ENCODE measurements at places on chromosomes 5 and 9.
A peak's percentile ranks its signal among the peaks of the same experiment; 100 is the strongest.

DNA sequence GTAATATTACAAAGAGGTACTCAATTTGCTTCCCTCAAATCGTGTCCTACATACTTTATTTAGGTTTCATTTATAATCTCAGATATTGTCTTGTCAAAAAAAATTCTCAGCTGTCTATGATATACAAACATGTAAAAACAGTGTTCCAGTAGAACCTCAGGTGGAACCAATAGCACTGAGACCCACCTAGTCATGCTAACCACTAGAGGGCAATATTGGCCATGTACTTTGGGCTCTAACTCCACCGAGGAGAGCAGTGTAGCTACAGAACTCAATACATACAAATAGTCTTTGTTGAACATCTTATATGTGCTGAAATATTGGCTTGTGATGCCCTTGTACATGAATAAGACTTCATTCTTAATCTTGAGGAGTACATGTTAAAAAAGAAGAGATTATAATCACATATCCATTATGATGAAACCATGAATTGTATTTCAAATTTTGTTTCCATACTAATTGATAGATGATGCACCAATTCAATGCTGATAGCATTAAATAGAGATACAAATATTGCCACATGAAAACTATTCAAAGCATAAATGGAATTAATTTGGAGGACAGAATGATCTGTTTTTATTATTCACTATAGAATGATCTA, 71.2 kb upstream of the CNTLN start:
- no peak for DNase-seq

- no peak for DNase-seq
These were observed 5.2 kb downstream of the IL13 start for GRCh38 chr5:132662925-132663770.

DNA sequence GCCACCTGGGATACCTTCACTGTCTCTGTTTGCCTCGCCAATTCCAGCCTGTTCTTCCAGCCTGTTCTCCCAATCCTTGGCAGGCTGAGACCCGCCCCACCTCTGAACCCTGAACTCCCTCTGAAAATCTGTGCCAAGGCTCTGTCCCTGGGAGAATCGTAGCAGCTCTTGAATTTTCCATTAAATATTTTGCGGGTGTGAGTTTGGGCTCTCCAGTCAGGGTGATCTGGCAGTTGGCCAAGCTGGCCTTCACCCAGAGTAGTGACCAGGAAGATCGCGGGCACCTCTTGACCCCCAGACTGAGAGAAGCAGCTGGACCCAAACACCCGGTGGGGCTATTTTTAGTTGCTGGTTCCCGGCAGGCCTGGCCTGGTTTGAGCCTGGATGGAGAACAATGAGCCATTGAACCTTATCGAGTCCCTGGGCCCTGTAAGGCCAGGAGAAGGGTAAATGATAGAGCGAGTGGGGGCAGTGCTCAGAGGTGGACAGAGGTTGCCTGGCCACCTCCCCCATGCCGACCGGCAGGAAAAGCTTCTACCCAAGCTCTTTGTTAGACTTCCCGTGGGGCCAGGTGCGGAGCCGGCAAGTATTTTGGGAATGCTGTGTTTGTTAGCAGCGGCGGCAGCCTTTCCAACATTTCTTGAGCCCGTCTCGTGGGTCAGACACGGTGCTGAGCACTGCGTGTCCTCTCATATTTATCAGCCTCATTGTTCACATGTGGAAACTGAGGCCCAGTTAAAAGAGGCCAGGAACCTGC, 146.2 kb downstream of the RGS3 start:
- no peak for DNase-seq

DNA sequence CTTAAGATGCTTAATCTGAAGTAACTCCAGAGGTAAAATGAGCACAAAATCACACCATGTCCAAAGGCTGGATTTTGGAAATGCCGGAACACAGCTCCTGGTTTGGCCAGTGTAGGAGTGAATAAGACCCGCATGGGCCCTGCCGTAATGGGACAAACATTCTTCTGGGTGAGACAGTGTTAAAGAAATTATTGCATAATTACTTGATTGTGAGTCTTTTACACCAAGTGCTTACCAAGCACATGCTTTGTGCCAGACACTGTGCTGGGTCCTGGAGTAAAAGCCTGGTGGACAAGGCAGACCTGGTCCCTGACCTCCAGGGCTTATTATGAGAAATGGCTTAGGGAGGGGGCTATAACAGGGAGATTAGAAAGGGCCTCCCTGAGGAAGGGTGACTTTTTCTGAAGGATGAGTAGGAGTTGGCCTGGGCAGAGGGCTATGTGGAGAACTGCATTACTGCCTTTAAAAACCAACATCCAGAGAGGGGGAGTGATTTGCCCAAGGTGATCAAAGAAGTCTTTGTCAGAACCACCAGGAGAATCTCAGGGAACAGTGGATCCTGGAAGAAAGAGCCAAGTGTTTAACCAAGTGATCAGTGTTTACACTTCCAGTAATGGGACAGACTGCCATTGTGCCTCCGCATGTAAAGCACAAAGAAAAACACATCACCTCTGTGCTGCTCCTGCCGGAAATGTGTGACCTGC, 3.5 kb downstream of the PDE6A start:
- DNase-seq: no peak

- no peak for DNase-seq
These were observed 129.0 kb downstream of the GABBR2 start for GRCh38 chr9:98579700-98580099.

GRCh38 chr5:172875505-172876279, 41.6 kb downstream of the ERGIC1 start:
- no peak for DNase-seq

GRCh38 chr5:149608936-149609545, 27.7 kb downstream of the ARHGEF37 start:
- DNase-seq: no peak

DNA sequence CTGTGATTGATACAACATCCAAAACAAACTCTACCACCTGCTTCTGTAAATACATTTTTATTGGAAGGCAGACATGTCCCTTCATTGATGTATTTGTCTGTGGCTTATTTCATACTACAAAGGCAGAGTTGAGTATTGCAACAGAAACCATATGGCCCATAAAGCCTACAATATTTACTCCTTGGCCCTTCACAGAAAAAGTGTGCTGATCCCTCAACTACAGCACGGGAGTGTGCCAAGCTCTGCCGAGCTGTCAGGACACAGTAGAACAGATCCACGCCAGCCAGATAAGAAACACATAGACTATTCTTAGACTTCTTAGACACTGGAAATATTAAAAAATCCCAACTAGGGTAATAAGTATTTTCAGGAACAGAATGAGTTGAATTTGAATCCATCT, 13.2 kb downstream of the TICAM2 start:
- DNase-seq: no peak

DNA sequence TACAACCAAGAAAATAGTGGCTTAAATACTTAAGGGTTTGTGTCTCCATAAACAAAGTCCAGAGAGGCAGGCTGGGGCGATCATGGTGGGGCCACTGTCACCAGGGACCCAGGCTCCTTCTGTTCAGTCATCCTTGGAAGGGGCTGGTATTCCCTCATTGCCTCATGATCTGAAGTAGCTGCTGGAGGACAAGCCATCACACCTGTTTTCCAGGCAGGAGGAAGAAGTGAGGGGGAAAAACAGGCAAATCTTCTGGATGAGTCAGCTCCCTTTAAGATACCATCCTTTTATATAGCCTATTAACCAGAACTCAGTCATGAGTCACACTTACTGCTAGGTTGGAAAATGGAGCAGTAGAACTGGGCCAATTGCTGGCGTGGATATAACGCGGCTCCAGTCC, 92.3 kb downstream of the DAP start:
- no peak for DNase-seq

DNA sequence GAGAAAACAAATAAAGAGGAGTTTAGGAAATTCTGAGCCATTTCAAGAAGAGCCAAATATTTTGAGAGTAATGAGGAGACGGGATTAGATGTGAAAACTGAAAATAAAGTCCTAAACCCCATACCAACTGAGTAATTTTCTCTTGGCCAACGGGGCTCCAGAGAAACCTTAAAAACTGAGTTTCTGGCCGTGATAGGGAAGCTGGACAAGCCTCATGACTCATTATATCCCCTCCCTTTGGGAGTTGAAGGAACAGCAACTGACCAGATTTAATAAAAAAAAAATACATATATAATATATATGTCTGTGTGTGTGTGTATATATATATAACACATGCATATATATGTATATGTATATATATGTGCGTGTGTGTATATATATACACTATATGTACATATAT, 119.6 kb downstream of the PRDM9 start:
- DNase-seq: no peak

GRCh38 chr9:129198319-129199043, 20.4 kb upstream of the IER5L start:
- DNase-seq: peak; percentile 42

DNA sequence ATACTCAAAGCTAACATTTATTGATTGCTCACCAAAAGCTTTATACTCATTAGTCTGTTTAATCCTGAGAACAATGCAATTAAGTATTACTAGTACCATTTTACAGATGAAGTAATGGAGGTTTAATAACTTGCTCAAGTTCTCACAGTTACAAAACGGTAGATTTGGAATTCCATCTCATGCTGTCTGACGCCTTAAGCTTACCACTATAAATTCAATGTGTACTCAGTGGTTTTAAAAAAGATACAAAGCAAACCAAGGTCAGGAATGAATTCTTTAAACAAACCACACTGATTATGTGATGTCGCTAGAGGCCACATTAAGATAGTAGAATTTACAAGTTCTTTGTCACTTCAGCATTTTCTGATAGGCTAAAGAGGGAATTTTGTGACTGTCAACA, 1.2 kb upstream of the C5orf63 start:
- DNase-seq: no peak

GRCh38 chr5:60538426-60538825, 161.5 kb downstream of the DEPDC1B start:
- DNase-seq: no peak

- no peak for DNase-seq
These were observed 75.3 kb upstream of the TBCA start for GRCh38 chr5:77851176-77852067.

GRCh38 chr9:99624499-99625233, 197.0 kb upstream of the NR4A3 start:
- no peak for DNase-seq

- no peak for DNase-seq
These were observed 83.5 kb downstream of the HTR1A start for GRCh38 chr5:63878788-63879187.

DNA sequence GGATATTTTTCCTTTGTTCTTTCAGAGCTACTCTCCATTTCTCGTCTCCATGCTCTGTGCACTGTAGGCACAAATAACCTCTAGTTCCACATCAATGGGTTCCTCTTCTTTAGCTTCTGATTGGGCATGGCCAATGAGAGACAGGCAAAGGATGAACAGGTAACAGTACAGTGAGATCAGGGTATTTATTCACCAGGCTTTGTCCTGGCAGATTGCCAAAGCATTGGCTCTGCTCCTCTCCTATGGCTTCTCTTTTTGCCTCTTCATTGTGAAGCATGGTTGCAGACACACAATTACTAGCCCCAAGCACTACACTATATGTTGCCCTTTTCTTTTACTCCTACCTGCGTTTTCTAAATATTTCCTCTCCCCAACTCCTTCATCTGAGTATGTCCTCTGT, 215.1 kb upstream of the ARRDC3 start:
- no peak for DNase-seq

DNA sequence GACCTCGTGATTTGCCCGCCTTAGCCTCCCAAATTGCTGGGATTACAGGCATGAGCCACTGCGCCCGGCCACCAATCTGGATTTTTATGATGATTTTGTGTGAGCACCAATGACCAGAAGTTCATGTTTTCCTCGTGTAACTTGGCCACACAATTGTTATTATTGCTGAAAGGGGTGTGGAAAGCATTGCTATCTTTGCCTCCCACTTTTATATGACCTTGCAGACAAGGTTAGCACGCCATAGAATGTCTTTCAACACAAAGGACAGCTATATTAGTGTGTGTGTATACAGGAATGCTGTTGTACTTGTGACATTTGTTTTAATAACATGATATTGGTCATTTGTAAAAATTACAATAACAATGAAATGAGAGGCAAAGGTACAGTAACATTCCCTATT, 155.0 kb upstream of the ERCC6L2 start:
- DNase-seq: no peak

- no peak for DNase-seq
These were observed 302.6 kb downstream of the OSTF1 start for GRCh38 chr9:75390951-75391350.

GRCh38 chr5:139880416-139881142, 85.0 kb downstream of the PSD2 start:
- no peak for DNase-seq

DNA sequence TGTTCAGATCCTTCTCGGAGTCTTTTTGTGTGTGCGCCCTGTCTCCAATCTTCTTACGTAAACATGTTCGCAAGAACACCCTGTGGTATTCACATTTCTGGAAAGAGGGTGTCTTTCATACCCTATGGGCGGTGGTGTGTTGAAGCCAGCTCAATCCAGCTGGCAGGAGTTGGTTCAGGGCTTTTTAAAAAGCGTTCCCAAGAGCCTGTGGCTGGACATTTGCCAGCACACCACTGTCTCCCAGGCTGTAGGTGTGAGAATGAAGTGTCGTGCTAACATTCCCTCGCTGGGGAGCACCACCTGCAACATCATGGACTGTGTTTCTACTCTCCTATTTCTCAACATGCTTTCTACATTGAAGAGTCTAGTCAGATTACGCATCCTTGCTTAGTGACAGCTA, 51.7 kb downstream of the S1PR3 start:
- DNase-seq: no peak

- no peak for DNase-seq
These were observed 1446.4 kb upstream of the WWC1 start for GRCh38 chr5:166845044-166845443.

GRCh38 chr9:128540634-128541360, 11.6 kb upstream of the SPTAN1 start:
- DNase-seq: no peak

- DNase-seq: no peak
These were observed 52.2 kb upstream of the MAP3K1 start for GRCh38 chr5:56763182-56763581.

DNA sequence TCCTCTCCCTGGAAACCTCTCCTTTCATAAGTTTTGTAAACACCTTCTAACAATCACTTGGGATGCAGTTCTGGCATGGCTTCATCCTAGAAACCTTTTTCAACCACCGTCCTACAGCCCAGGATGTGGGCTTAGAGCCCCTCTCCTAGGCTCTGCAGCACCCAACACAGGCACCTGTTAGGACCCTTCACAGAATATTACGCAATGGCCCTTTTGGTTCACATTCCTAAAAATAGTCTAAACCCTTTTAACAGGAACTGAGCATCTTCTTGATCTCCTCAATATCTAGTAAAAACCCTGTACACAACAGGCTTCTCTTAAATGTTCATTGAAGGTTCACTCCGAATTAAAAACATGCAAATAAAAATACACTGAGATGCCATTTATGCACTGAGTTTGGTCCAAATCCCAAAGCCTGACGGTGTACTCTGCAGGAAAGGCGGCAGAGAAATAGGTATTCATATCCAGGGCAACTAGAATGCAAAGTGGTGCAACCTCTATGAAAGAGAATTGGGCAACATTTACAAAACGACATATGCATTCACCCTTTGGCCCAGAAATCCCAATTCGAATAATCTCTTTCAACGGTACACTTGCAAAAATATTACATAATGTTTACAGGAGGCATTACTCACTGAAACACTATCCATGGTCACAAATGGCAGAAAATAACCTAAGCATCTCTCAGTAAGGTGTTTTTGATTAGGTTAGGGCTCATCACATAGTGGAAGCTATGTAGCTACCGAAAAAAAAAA, 169.3 kb downstream of the SEMA5A start:
- DNase-seq: no peak

GRCh38 chr5:154840435-154841272, 9.7 kb downstream of the FAXDC2 start:
- no peak for DNase-seq

Data from SJSA1 (cell line).